ENCODE measurements at places on chromosomes 5 and 9.
A peak's percentile ranks its signal among the peaks of the same experiment; 100 is the strongest.

- DNase-seq: no peak
Measured at GRCh38 chr5:353612-354580, 32.4 kb downstream of the AHRR start.

- no peak for DNase-seq
Measured at GRCh38 chr9:136185596-136186366, 19.1 kb downstream of the LHX3 start.

DNA sequence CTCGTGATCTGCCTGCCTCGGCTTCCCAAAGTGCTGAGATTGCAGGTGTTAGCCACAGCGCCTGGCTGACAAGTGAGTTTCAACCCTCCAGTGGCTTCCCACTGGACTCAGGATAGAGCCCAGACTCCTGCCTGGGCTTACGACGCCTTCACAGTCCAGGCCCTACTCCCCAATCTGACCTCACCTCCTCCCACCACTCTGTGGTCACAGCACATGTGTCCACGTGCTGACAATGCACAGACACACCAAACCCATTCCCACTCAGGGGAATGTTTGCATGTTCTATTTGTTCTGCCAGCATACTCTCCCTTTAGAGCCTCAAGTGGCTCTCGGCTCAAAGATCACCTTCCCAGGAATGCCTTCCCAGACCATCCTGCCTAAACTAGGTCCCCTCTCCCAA, 31.1 kb upstream of the TRIM14 start:
- DNase-seq: no peak

GRCh38 chr9:133483611-133484010, 4.7 kb upstream of the SLC2A6 start:
- no peak for DNase-seq

- DNase-seq: no peak
Measured at GRCh38 chr5:6682239-6682638, 31.0 kb upstream of the TENT4A start.

DNA sequence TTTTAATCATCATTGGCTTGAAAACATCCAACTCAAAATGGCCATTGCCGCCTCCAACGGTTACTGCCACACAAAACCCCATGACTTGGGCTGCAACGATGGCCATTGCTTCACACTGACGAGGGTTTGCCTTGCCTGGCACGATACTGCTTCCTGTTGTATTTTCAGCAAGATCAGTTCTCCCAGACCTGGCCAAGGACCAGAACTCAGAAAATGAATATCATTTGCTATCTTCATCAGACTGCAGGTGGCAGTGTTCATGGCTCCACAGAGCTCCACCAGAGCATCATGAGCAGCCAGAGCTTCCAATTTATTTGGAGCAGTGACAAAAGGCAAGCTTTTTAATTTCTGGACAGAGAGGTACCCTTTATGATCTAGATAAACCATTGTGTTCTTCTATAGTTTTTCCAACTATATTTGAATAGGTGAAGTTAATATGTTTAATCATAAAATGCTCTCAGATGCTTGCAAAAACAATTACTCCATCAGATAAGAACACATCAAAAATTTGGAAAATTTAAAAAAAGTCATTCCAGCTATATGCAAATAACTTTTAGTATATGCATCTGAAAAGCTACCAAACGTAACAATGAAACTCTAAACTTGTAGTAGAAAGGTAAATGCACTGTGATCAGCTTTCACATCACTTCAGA, 10.4 kb downstream of the AMACR start:
- peak; percentile 59 for DNase-seq

GRCh38 chr9:137103206-137103999, 11.1 kb downstream of the DPP7 start:
- DNase-seq: no peak

DNA sequence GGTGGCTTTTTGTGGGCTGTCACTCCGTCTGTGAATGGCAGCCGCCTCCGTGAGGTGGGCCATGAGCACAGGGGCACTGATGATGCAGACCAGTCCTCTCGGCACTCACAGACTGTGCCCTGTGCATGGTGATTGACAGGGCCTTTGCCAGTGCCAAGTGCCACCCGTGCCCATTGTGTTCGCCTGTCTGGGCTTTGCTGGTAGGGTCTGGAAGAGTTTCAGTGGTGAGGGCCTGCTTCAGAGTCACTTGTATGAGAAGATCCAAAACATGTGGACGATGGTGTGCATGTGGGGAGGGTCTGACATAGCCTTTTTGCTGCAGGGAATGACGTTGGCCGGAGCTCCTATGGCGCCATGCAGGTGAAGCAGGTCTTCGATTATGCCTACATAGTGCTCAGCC, 34.9 kb downstream of the TENT4A start:
- no peak for DNase-seq

GRCh38 chr9:18457510-18457909, 16.4 kb upstream of the ADAMTSL1 start:
- DNase-seq: no peak

DNA sequence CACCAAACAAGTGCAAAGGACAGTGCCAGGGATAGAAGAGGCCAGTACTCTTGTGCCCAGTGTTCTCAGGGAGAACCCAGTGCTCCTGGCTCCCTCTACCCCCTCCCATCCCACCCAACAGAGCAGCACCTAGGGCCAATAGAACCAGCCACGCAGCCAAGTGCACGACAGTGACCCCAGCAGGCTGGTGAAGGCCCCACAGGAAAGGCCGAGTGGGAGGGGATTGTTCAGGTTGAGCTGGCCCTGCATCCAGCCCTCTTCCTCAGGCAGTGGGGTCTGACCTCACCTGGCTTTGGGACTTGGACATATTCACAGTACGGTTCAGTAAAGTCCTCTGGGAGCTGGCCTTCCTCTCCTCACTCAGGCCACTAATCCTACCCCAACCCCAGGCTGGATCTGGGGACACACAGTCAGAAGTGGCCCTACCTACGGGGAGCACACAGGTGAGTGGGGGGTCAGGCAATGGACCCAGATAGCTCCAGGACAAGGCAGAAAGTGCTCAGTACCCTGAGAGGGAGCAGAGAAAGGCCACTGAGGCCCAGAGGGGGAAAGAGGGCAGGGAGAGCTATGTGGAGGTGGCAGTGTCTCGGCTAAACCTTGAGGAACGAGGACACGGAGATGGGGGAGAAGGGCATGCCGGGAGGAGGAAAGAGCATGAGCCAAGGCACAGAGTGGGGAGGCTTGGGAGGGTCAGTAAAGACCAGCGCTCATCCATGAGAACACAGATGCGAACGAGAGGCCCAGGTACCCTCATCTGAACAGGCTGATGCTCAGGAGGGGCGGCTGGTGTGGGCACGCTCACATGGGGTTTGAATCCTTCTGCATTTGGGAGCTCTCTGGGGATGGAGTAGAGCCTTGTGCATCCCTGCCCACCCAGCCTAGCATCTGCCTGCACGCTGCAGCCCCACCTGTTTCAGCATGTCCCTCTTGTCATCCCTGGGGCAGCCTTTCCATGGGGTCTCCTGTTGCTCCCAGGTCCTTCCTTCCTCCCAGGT, 25.6 kb downstream of the POLR1E start:
- no peak for DNase-seq

- DNase-seq: no peak
Measured at GRCh38 chr5:35313291-35313690, 83.0 kb upstream of the PRLR start.

DNA sequence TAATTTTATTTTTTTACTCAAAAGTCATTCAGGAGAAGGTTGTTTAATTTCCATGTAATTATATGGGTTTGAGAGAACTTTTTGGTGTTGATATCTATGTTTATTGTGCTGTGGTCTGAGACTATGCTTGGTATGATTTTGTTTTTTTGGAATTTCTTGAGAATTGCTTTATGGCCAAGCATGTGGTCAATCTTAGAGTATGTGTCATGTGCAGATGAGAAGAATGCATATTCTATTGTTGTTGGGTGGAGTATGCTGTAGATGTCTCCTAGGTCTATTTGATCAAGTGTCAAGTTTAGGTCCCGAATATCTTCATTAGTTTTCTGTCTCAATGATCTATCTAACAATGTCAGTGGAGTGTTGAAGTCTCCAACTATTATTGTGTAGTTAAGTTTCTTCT, 134.9 kb downstream of the HMHB1 start:
- no peak for DNase-seq

GRCh38 chr5:175383350-175383749, 60.6 kb downstream of the DRD1 start:
- DNase-seq: no peak

GRCh38 chr5:54309691-54310432, 511 bp downstream of the ARL15 start:
- DNase-seq: peak; percentile 44

- no peak for DNase-seq
Measured at GRCh38 chr9:85420750-85421149, 321.0 kb downstream of the AGTPBP1 start.

DNA sequence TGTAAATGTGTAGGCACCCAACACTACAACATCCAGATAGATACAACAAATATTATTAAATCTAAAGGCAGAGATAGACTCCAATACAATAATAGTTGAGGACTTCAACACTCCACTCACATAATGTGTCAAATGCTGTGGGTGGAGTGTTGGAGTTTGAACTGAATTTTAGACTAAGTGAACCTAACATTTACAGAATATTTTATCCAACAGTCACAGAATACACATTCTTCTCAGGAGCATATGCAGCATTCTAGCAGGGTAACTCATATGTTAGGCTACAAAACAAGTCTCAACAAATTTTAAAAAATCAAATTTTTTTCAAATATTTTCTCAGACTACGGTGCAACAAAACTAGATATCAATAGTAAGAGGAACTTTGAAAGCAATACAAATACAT, 648.7 kb upstream of the CDH18 start:
- DNase-seq: no peak

DNA sequence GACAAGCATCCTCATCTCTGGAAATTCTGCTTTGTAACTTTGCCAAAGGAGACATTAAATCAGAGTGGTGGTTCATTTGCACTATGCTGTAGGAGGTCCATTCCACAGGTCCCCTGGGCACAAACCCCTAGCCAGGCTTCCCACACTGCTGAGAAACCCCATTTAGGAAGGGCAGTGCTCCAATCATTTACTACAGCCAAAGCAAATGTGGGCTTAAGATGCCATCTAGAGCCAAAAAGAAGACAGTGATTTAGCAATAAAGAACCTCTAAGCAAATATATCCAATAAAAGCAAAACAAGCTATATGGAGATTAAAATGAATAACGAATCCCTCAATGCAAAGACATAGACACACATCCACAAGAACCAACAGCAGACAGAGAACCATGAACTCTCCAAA, 129.0 kb upstream of the ALDH1B1 start:
- DNase-seq: no peak

DNA sequence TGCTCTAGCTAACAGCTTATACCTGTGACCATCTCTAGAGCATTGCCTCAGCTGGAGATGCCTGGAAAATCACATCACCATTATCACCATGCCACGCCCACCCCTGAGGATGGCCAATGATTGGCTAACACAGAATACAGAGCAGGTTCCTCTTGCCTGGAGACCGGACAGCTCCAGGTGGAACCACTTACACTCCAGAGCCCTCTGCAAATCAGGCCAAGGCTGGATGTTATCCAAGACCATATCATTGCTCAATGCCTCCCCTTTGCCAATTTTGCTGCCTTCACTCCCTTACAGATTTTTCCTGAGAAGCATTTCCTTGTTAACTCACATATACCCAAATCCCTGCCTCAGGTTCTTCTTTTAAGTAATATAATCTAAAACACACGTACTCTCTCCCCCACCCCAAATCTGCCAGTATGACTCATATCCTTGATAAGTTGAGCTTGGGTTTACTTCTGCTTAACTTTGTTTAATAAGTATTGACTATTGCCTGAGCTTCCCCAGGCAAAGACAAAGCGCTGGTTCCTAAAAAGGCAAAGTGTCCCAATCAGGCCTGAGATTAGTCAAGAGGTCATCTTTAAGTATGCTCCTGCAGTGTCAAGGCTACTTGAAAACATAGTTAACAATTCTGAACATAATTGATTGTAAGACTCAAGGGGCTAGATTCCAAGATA, 309.6 kb downstream of the EPB41L4A start:
- no peak for DNase-seq

DNA sequence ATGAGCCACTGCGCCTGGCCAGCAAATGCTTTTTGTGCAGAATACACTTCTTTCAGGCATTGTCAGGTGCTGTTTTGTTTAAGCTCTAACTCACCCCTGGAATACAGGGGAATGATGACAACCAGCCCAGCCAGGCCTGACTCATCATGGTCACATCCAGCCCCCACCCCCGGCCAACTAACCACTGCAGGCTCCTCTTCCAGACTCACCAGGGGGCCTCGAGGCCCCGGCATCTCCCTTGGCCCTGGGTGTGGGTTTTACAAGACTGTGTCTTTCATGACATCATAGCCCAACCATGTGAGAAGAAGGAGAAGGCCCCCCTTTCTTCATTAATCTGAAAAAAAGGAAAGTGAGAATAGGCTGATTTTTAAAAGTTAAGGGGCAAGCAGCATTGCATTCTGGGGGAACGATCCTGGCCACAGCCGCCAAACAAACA, 35.5 kb downstream of the OLFML2A start:
- peak; percentile 96 for DNase-seq

DNA sequence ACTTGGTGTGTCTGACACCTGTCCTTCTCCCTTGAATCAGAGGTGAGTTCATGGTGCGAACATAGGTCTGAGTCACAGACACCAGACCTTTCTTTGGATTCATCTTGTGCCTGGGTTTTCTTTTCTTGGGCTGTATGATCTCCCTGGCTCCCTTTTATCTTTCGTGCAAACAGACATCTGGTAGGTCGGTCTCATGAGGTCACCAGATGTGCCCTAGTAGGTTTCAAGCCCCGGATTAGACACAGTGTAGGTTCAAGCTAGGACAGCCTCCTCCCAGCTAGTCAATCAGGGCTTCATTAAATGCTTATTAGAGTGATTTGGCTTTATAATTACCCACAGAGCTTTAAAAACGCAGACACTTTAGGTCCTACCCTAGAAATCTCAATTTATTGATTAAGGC, 106.0 kb upstream of the MYO10 start:
- DNase-seq: no peak

DNA sequence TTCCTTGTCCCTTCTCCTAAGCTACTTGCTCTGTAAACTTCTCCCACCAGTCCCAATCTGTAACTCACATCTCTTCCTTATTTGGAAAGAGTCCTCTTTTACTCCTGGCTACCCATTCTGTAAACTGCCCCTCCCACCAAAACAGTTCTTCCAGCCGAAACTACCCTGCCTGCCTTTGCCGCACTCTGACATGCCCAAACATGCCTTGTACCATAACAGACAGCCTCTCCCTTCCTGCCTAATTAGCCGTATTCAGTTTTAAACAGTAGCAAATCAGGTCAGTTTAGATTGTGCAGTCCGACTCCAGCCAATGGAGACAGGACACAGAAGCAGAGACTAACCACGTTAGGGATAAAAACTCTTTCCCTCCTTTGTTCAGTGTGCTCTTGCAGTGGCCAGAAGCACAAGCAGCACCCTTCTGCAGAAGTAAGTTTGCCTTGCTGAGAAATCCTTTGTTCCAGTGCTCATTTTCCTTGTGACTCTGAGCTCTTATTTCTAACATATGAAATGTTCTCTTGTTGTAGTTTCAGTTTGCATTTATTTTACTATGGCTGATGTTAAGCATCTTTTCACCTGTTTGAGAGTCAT, 5.4 kb upstream of the GLT6D1 start:
- DNase-seq: no peak

GRCh38 chr9:111034170-111034897, 3.9 kb downstream of the LPAR1 start:
- no peak for DNase-seq

- DNase-seq: no peak
Measured at GRCh38 chr5:102910240-102911226, 155.4 kb downstream of the PAM start.
